ENCODE measurements at places on chromosomes 1 and 21. TPM values are rescaled to one million over a fixed set of nuclear protein-coding genes. Genes with fewer than 3 reads are reported as not detected.

- H3K27ac ChIP-seq, result no peak overlapping the region
- H3K4me3 ChIP-seq, result no peak overlapping the region
- no peaks in the 10 kb centered on the region for H3K36me3 ChIP-seq
- no peaks in the 10 kb centered on the region for H3K27me3 ChIP-seq
- no peak for DNase-seq
Observed at GRCh38 chr1:67100833-67101232, 33.9 kb downstream of the C1orf141 start.

DNA sequence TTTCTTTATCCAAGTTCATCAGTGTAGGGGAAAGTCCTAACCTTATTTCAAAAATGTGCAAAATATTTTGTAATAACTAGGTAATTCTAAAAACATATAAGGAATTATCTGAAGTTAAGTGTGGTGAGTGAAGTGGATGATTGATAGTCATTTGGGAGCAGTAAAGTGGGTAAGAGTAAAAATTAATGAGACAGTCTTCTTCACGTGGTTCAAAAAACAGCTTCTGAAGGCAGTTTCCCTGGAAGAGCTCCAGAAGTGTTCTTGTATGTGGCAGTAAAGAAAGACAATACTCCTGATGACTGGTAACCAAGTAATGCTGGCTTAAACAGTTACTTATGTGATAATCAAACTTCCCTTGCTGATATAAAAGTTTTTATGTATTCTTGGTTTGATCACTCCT, 50.3 kb downstream of the LEPR start:
- no peaks in the 10 kb centered on the region for H3K36me3 ChIP-seq
- no peak overlapping the region for H3K4me3 ChIP-seq
- no peaks in the 10 kb centered on the region for H3K4me1 ChIP-seq

- H3K36me3 ChIP-seq, result no peaks in the 10 kb centered on the region
- no peak overlapping the region for H3K27ac ChIP-seq
- peaks cover 19% of the 10 kb centered on the region for H3K27me3 ChIP-seq
- no peaks in the 10 kb centered on the region for H3K4me1 ChIP-seq
- no peak for DNase-seq
Observed at GRCh38 chr1:233907151-233907550, 2.7 kb downstream of the SLC35F3 start.

DNA sequence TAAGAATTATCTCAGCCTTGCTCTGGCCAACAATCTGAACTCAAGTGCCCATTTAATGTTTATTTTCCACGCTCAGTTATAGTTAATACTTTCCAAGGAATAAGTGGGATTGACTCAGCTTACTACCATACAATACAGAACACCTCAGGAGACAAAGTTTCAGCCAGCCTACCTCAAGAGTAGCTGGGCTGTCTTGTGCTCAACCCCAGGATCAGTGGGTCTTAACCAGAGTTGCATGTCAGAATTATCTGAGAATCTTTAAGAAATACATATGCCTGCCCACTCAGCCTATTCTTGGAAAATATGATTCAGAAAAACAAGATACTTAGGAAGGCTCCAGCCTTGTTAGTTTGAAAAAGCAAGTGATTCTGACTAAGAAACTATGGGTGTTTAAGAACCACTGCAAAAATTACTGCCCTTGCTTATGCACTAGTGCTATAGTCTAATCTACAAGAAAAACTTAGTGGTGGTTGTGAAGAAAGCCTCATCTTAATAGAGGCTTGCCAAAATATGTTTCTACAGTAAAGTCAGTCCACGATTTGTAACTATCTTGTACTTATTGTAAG, 20.4 kb downstream of the CDC7 start:
- no peaks in the 10 kb centered on the region for H3K36me3 ChIP-seq
- no peaks in the 10 kb centered on the region for H3K27me3 ChIP-seq
- H3K27ac ChIP-seq, result no peak overlapping the region
- no peak for DNase-seq
- H3K4me3 ChIP-seq, result no peak overlapping the region

GRCh38 chr1:9654834-9655723, 3.5 kb downstream of the PIK3CD start:
- no peaks in the 10 kb centered on the region for H3K27me3 ChIP-seq
- peaks cover 8% of the 10 kb centered on the region for H3K36me3 ChIP-seq
- peak overlapping the region; percentile 93 for H3K4me3 ChIP-seq

DNA sequence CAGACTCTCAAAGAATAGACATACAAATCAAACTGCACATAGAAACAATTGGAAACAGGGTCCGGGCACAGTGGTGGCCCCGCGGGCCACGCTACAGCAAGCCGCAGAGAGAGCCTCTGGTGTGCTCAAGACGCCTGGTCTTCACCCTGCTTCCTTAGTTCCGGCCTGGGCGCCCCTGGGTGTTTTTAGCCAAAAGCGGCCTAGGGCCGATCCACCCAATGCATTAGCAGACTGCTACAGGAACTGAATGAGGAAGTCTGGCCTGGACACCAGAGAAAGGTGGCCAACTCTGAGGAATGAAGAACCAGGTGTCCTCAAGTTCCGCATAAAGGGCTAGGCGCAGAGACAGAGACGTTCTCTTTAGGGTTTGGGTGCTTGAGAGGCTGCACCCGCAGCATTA, 1.7 kb downstream of the PRRX1 start:
- DNase-seq, result no peak
- H3K4me1 ChIP-seq, result peaks cover 20% of the 10 kb centered on the region
- H3K27me3 ChIP-seq, result peaks cover 82% of the 10 kb centered on the region
- no peak overlapping the region for H3K27ac ChIP-seq
- H3K36me3 ChIP-seq, result no peaks in the 10 kb centered on the region

Gene VAMP3
- 87.7 TPM for total RNA-seq

DNA sequence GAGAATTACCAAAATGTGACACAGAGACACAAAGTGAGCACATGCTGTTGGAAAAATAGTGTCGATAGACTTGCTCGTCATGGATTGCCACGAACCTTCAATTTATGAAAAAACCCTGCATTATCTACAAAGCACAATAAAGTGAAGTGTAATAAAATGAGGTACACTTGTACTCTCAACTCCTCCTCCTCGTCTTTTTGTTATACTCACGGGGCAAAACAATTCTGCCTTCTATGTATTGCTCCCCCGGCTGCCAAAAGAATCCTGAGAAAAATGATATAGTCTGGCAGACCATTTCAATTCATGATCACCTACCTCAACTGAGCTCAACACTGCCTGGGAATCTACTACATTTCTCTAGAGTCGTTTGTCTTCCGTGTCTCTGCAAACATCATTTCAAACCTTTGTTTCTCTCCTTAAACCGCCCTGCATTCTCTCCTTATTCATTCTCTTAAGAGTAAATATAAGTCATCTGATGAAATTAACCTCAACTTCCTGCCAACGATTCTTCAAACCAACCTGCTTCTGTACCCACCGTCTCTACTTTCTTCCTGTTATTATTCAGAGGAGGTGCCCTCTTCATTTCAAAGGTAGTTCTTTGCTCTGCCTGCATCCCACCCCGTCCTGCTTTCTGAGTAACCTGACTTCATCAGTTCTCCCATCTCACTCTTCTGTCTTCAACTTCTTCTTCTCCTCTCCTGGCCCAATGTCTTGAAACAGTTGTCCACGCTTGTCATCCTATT, 12.9 kb upstream of the IL19 start:
- no peaks in the 10 kb centered on the region for H3K36me3 ChIP-seq
- H3K27ac ChIP-seq, result peak overlapping the region; percentile 42
- H3K4me1 ChIP-seq, result peaks cover 17% of the 10 kb centered on the region
- no peaks in the 10 kb centered on the region for H3K27me3 ChIP-seq
- peak; percentile 76 for DNase-seq

Gene ZYG11A
- 0.16 TPM for total RNA-seq

- H3K27ac ChIP-seq, result no peak overlapping the region
- H3K4me1 ChIP-seq, result no peaks in the 10 kb centered on the region
- H3K27me3 ChIP-seq, result peaks cover 5% of the 10 kb centered on the region
- no peaks in the 10 kb centered on the region for H3K36me3 ChIP-seq
- no peak overlapping the region for H3K4me3 ChIP-seq
- no peak for DNase-seq
Observed at GRCh38 chr1:31380181-31380580, 7.3 kb upstream of the FABP3 start.

DNA sequence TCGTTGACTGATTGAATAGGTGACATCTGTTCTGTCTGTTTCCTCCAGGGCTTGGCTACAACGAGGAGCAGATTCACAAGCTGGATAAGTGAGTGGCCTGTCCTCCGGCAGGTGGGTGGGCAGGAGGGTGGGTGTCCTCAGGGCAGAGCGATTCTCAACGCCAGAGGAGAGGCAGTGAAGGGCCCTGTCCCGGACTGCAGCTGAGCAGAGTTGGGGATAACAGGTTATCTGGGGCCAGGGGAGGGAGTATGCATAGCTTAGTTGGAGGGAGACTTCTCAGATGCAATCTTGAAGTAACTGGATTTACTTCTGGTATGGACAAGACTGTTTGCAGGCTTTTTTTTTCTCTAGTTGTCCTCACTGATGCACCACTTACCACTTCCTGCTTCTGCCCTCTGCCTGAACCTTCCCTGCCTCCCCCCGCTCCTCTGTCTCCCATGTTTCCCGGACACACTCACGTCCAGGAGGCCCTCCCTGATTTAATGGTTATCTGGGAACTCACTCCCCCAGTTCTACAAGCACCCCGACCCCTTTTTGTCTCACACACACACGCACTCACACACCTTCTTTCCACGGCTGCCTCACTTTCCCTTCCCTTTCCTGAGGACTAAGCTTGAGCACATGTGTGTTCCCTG, 16.4 kb upstream of the RASSF5 start:
- no peak overlapping the region for H3K4me3 ChIP-seq
- H3K27ac ChIP-seq, result no peak overlapping the region
- peaks cover 94% of the 10 kb centered on the region for H3K36me3 ChIP-seq

Gene DPH2
- 10.3 TPM for total RNA-seq

Gene BLACAT1
- total RNA-seq, result not detected

Gene HMGCS2
- total RNA-seq, result not detected

DNA sequence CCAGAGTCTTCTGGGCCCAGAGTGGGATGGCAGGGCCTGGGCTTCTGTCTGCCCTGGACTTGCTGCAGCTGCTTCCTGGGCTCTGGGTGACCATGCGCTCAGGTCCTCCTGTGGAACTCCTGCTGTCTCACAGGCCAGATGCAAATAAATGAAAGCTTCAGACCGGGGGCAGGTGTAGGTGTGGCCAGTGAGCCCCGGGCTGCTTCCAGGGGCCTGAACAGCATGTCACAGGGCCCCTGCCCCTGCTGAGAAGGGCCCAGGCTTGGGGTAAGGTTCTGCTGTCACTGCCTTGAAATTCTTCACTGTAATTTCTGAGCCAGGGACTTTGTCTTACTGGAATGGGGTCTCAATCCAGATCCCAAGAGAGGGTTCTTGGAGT, 2.5 kb upstream of the PKNOX1 start:
- no peak overlapping the region for H3K27ac ChIP-seq
- H3K4me3 ChIP-seq, result no peak overlapping the region
- H3K27me3 ChIP-seq, result no peaks in the 10 kb centered on the region
- no peak for DNase-seq
- no peaks in the 10 kb centered on the region for H3K36me3 ChIP-seq
- peaks cover 19% of the 10 kb centered on the region for H3K4me1 ChIP-seq

DNA sequence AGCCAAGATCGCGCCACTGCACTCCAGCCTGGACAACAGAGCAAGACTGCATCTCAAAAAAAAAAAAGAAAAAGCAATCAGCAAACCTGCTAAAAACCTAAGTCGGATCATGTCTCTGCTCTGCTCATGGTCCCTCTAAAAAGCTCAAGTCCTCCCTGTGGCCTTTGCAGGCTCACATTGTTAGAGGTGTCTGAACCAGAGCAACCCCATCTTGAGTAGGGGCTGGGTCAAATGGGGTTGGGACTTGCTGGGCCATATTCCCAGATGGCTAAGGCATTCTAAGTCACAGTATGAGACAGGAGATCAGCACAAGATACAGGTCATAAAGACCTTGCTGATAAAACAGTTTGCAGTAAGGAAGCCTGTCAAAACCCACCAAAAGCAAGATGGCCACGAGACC, 3.0 kb upstream of the DRAXIN start:
- peaks cover 29% of the 10 kb centered on the region for H3K4me1 ChIP-seq
- no peak overlapping the region for H3K27ac ChIP-seq
- no peak for DNase-seq
- H3K36me3 ChIP-seq, result no peaks in the 10 kb centered on the region
- peaks cover 28% of the 10 kb centered on the region for H3K27me3 ChIP-seq
- no peak overlapping the region for H3K4me3 ChIP-seq

GRCh38 chr1:178875936-178876335, 5.1 kb upstream of the ANGPTL1 start:
- no peak overlapping the region for H3K4me3 ChIP-seq
- DNase-seq, result no peak
- no peaks in the 10 kb centered on the region for H3K4me1 ChIP-seq

Gene RXFP4
- total RNA-seq, result not detected

Gene ZFP69B
- total RNA-seq, result 2.4 TPM

Gene CASQ2
- total RNA-seq, result not detected

All from CD4-positive, alpha-beta T cell (primary cell).